ENCODE measurements at places on chromosomes 11 and 22.

- no peak for DNase-seq
These were observed 1188.1 kb downstream of the LRRC4C start for GRCh38 chr11:40271361-40271760.

GRCh38 chr11:109422870-109423465 is 978 bp downstream of the C11orf87 start:
- peak; percentile 44 for DNase-seq

DNA sequence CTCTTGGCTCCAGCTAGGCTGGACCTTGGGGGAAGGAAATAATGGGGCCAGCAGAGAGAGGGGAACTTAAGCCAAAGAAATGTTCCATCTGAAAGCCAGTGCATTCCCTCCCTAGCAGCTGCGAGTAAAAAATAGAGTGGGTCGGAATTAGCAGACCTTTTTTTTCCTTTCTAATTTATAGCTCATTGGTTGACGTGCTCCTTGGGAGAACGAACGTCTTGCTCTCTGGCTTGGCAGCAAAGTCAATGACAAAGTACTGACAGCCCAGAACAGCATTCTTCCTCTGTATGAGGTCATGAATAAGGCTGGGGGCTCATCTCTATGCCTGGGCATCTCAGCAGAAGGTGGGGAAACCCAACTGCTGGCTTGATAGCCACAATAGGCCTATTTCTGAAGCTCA is 65.0 kb downstream of the SEZ6L start:
- no peak for DNase-seq

DNA sequence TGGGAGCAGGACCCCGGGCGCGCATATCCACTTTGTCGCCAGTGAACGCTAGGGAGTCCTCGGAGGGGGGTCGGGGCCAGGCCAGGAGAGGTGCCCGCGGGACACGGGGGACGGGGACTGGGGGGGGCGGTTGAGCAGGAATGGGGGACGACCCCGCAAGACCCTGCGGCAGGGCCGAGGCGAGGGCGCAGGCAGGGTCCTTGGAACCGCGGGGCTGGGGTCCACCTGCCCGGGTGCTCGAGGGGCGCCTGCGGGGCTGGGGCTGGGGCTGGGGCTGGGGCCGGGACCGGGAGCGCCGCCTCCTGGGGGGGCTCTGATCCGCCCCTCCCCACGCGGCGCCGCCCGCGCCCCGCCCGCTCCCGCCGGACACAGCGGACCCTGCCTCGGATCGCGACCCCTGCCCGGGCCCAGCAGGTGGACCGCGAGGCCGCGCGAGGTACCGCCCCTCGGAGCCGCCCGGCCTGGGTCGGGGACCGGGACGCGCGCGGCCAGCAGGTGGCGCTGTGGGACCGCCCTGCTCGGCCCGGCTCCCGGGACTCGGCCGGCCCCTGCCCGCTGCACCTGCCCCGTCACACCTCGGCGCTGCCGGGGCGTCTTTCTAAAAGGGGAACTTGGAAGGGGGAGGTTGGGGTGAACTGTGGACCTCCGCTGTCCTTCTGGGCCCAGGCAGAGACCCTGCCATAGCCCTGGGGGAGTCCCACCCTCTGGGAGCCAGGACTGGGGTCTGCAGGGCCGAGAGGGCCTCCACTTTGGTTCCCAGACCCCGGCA is 11.0 kb downstream of the CRELD2 start:
- peak; percentile 38 for DNase-seq

DNA sequence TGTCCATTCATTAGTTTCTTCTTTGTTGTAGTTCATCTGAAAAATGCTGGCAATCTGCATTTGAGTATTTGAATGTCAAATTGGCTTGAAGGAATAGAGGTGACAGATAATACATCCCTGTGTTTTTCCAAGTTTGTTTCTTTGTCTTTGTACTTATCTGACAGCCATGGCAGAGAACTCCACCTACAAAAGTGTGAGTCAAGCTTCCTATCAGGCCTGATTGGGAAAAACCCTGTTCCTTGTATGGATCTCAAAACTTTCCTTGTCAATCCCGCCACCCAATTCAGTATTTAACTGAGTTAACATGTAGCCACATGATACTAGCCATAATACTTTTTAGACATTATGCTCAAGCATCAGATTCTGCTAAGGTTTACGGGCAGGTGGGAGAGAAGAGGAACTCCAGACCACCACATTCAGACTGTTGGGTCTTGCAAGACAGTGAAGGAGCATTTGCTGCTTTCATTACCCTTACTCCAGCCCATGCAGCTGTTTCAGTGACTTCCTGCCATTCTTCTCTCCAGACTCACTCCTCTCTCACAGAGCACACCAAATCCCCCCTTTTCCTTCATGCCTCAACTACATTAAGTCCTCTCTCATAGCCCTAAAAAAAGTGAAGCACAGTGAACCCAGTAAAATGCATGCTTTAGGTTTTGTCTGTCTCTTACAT is 65.9 kb downstream of the BLID start:
- DNase-seq = no peak

DNA sequence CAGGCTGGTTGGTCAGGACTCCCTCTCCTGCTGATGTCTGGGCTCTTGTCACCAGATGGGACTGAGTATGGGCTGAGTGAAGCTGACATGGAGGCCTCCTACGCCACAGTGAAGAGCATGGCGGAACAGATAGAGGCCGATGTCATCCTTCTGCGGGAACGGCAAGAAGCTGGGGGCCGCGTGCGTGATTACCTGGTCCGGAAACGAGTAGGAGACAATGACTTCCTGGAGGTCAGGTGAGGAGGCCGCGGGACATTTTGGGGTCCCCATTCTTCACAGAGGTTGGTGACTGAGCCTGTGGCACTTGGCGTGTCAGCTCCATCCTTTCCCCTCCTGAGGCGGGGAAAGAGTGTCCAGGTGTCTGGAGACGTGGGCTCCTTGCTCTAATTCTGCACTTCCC is 10.1 kb downstream of the GTPBP1 start:
- DNase-seq = no peak

DNA sequence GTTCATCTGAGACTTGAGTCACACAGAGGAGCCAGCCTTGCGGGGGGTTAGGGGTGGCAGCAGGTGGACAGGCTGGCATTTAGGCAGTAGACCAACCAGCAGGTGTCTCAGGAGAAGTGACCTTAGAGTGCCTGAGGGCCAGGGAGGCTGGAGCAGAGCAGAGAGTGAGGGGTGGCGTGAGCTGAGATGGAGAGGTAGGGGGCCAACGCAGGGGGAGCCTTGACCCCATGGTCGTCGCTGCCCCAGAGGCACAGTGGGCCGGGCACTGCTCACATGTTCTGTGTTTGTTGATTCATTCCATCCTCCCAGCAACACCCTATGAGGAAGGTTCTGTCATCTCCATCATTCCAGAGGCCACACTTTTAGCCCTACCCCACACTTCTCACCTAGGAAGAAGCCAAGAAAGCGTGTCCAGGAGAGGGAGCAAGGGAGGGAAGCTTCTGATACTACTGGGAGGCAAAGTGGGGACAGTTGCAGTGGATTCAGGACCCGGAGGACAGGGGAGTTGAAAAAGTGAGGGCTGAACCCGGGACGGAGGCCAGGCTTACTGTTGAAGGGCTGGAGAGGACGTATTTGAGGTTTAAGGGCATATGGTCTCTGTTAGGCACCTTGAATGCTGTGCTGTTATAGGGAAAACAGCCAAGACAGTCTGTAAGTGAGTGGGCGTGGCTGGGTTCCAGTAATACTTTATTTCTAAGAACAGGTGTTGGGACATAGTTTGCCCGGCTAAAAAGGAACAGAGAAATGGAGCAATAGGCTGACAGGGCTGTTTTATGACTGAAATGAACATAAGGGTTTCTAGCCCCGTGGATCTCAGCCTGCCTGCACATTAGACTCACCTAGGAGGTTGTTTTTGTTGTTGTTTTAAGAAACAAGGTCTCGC is 7.3 kb downstream of the SART1 start:
- no peak for DNase-seq
